Skeletal muscle cell (primary cell): ENCODE measurements at places on chromosomes 11 and 22.

DNA sequence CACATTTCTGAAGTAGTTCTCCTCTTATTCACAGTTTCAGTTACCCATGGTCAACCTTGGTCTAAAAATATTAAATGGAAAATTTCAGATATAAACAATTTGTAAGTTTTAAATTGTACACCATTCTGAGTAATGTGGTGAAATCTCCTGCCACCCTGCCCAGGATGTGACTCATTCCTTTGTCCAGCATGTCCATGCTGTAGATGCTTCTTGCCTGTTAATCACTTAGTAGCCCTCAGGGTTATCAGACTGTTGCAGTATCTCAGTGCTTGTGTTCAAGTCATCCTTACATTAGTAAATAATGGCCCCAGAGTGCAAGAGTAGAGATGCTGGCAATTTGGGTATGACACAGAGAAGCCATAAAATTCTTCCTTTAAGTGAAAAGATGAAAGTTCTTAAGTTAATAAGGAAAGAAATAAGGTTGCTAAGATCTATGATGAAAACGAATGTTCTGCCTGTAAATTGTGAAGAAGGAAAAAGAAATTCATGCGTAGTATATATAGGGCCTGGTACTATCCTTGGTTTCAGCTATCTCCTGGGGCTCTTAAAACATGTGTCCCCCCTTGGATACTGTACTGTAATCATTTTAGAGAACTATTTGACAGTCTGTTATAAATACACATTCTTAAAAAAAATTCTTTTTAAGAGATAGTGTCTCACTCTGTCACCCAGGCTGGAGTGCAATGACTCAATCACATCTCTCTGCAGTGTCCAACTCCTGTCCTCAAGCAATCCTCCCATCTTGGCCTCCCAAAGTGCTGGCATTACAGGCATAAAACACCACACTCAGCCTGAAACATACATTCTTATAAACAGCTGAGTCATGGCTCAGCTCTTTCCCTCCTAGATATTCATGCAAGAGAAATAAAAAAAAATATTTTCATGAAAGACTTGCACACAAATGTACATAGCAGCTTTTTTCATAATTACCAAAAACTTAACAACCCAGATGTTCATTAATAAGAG is 31.3 kb downstream of the MTNR1B start:
- peak; percentile 40 for DNase-seq

DNA sequence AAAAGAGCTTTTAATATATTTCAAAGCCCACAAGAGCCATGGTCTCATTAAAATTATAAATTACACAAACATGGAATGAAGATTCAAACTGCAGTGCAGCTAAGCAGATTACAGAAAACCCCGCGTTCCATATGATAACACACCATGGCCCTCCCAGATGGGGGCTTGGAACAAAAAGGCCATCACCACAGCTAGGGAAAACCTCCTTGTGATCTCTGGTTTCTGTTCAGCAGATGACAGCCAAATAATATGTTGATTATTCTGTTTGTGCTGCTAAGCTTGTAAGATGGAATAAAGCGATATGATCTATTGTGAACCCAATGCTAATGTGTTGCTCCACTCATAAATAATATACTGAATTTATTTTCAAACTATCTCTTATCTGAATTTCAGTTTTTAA is 28.5 kb downstream of the IMMP1L start:
- no peak for DNase-seq

GRCh38 chr11:14503023-14503422 is 3.4 kb upstream of the COPB1 start:
- no peak for DNase-seq

- DNase-seq: no peak
These were observed 13.1 kb upstream of the PDE2A start for GRCh38 chr11:72687326-72687725.

- DNase-seq: no peak
These were observed 56.8 kb downstream of the SLC1A2 start for GRCh38 chr11:35362521-35362980.

- no peak for DNase-seq
These were observed 1.7 kb upstream of the IGSF22 start for GRCh38 chr11:18727479-18728236.
